Hindlimb muscle (tissue), 1 donor: ENCODE measurements at places on chromosomes 5 and 9. TPM values are rescaled to one million over a fixed set of nuclear protein-coding genes. Genes with fewer than 3 reads are reported as not detected.
A peak's percentile ranks its signal among the peaks of the same experiment; 100 is the strongest.

DNA sequence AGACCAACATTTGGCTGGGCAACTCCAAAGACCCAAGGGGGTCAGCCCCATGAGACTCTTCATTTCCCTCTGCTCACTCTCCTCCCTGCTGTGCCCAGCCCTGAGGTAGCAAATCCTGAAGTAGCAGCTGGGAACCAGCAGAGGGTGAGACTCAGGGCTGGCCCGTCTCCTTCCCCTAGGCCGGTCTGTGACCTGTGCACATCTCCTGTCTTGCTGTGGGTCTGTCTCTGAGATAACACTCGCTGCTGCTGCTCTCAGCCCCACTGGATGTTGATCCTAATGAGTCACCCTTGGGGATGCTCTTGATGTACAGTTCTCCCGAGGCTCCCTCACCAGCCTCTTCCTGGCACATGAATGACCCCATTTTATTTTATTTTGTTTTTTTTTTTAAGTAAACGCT is 7.3 kb upstream of the OR2V1 start:
- DNase-seq = no peak

LTC4S gene
- 2.8 TPM for polyA plus RNA-seq

GRCh38 chr9:134666831-134667230 is 25.2 kb downstream of the COL5A1 start:
- DNase-seq = no peak

GRCh38 chr9:94649100-94649819 is 9.9 kb upstream of the FBP1 start:
- no peak for DNase-seq

NUTM2F gene
- polyA plus RNA-seq = not detected

DIRAS2 gene
- polyA plus RNA-seq = 1.1 TPM

CDKN2B-AS1 gene
- polyA plus RNA-seq = 0.26 TPM

DIAPH1 gene
- 22.7 TPM for polyA plus RNA-seq

- DNase-seq = no peak
These were observed 329.4 kb downstream of the ARHGEF28 start for GRCh38 chr5:73955271-73955846.

- DNase-seq = no peak
These were observed 65.0 kb upstream of the ABL1 start for GRCh38 chr9:130770093-130770492.

DNA sequence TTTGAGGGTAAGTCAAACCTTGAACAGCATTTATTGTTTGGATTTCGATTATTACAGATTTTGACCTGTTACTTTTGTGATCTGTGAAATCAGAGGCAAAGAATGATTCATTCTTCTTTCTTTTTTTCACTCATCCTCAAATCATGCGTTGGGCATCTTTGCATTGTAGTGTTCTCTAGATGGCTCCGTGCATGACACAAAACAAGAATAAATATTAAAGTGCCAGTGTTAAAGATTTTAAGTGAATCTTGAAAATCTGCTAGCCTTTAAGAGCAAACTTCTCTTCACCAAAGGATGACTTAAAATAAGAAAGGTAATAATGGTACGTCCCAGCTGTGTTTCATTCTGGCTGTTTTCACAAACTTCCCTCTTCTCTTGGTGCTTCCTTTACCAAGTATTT is 361.9 kb upstream of the SMARCA2 start:
- no peak for DNase-seq

ADAMTS6 gene
- polyA plus RNA-seq = 0.63 TPM

GRCh38 chr5:82158755-82159413 is 119.3 kb downstream of the RPS23 start:
- no peak for DNase-seq

DNA sequence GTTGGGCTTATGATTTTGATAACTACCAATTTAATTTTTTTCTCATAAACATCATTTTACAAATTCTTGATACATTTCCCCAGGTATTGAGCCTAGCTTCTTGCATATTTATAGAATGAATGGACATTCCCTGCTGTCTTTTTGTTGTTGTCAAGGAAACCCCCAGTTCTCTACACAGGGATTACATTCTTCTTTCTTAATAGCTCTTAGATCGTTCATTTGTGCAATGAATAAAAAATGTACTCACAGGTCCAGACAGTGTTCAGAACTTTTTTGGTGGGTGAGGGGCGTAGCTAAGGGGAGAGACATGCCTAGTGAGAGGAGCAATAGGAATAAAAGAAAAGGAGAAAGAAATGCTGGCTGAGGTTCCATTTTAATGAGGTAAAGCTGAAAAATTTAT is 58.6 kb downstream of the VCAN start:
- no peak for DNase-seq

GRCh38 chr9:76528056-76528455 is 69.1 kb downstream of the GCNT1 start:
- no peak for DNase-seq

DNA sequence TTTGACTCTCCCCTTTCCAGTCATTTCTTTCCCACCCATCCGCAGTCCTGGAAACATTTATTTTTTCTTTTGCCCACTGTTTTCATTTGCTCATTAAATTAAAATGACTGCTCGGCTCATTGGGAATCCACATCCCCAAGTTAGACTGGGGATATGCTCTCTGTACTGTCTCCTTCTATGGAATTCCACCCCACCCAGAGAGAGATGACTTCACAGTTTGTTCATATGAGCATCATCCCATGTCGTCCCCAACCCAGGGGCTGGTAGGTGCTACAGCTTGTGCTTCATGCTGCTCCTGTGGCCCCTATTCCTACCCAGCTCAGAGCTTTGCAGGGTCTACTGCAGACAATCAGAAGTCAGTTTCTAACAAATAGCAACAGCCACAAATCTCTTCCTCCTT is 16.5 kb upstream of the RARS1 start:
- no peak for DNase-seq

- no peak for DNase-seq
These were observed 12.7 kb downstream of the GNPDA1 start for GRCh38 chr5:142000173-142000572.

ANKRD34B gene
- polyA plus RNA-seq = 0.08 TPM

- no peak for DNase-seq
These were observed 85.3 kb upstream of the COX7C start for GRCh38 chr5:86532429-86532828.

EEIG1 gene
- 17.8 TPM for polyA plus RNA-seq

- DNase-seq = no peak
These were observed 179.7 kb upstream of the HAPLN1 start for GRCh38 chr5:83900306-83900705.

DNA sequence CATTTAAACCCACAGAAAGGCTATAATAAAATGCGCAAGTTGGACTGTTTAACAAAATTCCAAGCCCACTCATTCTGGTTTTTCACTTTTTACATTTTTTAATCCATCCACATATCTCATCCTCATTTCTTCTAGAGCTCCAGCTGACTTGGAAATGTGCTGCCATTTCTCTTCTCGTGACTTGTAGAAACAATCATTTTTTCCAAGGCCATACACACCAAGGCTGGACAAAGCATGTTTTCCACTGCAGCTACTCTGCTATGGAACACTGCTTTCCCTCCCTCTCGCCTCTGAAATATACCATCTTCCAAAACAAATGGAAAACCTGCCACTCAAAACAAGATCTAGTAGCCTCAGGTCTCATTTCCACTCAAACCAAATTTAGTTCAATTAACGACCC is 141.1 kb downstream of the ESM1 start:
- DNase-seq = no peak

- no peak for DNase-seq
These were observed 15.2 kb downstream of the GARNL3 start for GRCh38 chr9:127279717-127280285.

DNA sequence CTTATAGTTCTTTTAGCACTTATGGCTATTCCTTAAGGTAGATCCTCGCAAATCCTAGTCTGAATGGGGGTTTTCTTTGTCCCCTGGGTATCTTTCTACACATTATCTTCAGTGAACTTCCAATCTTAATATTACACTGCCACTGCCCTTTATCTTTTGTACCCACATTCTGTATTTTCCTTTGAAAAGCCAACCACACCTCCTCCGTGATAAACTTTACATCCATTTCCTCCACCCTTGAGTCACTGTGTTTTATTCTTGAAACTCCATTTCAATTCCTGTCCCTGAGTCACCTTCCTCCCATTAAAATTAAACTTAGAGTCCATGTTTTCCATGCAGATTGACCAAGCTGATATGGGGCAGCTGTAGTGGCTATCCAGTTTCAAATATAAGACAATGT is 43.2 kb upstream of the RICTOR start:
- no peak for DNase-seq

- no peak for DNase-seq
These were observed 43.5 kb downstream of the CNTRL start for GRCh38 chr9:121118266-121118665.

IFNA13 gene
- not detected for polyA plus RNA-seq

DNA sequence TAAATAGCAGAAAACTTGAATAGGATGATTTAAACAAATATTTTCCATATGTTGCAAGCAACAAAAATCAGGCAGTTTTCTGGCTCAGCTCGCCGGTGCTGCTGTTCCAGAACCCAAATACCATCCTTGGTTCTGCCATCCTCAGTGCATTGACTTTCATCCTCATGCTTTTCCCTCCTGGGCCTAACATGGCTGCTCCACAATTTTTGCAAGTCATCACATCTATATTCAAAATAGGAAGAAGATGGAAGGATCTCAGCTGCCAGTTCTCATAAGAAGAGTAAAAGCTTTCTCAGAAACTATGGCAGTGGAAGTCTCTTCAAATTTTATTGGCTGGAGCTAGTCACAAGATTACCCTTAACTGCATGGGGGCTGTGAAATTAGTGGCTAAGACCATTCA is 136.7 kb downstream of the STARD4 start:
- no peak for DNase-seq

DNA sequence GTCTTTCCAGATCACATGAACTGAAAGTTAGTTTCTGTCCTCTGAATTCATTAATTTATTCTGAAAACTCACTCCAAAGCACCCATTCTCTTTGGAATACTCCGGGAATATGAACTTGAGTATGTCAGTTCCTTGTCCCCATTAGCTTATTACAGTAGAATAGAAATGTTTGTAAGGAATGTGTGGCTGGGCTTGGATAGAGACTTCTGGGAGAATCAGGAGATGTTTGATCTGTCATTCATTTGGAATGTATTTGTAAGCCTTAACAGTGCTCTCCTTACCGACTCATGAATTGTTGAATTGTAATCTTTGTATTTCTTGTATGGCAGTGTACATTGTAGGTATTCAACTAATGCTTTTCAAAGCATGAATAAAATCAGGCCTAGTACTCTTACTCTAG is 548.4 kb downstream of the LRRC70 start:
- DNase-seq = no peak

PRSS3 gene
- polyA plus RNA-seq = not detected

IL17B gene
- 297 TPM for polyA plus RNA-seq

PFN3 gene
- polyA plus RNA-seq = not detected

DNA sequence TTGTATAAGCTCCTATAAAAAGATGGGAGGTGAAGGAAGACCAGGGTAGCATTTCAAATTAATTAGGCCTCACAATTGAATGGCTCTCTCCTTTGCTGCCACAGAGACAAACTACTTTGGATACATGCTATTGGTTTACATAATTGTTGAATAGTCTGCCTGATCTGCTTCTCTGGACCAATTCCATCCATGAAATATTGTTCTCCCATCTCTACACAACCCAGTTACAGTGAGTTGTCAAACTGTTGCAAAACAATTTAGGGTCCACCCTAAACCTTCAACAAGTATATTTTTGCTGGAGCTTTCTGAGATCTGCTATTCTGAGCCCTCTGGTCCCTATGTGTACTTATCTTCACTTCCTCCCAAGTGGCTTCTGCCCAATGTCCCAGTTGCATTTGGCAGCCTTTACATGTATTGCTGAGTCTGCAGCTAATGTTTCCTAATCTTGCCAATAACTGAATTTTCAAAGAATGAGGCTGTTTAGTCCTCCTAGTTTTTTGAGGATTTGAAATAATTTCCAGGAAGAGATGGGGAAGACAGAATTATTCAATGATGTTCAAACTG is 38.9 kb downstream of the AGTPBP1 start:
- no peak for DNase-seq

GRCh38 chr5:181204113-181204825 is 727 bp downstream of the TRIM7 start:
- no peak for DNase-seq

DNA sequence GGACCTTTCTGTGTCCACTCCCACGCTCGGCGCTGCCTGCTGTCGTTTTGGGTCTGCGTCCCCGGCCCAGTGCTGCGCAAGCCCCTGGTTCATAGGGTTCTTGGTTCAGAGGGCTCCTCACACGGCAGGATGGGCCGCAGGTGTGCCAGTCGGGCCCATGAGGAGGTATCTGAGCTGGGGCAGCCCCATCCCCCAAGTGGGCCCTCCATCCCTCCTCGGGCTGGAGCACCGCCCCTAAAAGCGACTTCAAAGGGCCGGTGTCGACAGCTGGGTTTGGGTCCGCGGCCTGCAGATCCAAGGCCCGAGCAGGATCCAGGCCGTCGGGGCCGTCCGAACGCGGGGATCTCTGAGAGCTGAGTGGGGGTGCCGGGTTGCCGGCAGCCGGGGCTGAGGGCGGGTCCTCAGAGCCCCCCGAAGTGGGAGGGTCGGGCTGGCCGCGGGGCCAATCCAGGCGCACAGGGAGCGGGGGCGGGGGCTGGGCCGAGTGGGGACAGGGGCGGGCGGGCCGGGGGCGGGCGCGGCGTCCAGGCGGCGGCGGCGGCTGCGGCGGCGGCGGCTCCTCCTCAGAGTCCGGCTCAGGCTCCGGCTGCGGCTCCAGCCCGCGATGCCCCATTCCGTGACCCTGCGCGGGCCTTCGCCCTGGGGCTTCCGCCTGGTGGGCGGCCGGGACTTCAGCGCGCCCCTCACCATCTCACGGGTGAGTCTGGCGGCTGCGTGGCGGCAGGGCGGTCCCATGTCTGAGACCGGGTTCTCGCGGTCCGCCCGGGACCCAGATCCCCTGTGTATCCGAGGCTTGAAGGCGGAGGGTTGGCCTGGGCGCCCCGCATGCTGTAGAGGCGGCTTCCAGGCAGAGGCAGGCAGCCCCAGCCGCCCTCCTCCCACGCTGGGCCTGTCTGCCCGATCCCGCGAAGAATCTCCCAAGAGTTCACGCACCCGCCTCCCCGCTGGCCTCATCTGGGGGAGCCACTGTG is at the start of gene PDLIM4:
Gene PDLIM4 (plus strand): TSS at position 566 of the 971 bp plus-strand sequence. CDS start 39 bp downstream, at position 605.
- DNase-seq = peak; percentile 72

GRCh38 chr5:75510417-75510835 is 1.0 kb downstream of the CERT1 start:
- no peak for DNase-seq

GRCh38 chr5:108702546-108702945 is 45.2 kb upstream of the FER start:
- no peak for DNase-seq

BSPRY gene
- polyA plus RNA-seq = 0.52 TPM

DNA sequence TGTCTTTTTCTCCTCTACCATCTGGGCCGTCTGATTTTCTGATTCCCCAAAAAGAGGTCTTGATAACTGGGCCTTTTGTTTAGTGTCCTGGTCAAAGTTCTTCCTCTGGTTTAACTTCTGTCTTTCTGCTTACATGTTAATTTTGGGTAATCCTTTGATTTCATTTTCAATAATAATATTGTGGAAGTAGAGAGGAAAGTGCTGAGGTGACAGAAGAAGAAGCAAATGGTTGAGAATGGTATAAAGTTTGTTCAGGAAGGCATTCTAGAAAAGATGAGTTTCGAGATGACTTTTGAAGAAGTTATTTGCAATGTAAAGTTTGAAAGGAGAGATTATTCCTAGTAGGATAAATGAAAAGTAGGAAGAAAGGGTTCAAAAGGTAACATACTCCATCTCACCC is 118.1 kb downstream of the UNC13B start:
- DNase-seq = no peak
